Umbilical cord (tissue), 2 donors: ENCODE measurements at places on chromosomes 7 and 10. TPM values are rescaled to one million over a fixed set of nuclear protein-coding genes. Genes with fewer than 3 reads are reported as not detected.

Gene PDE6C
- total RNA-seq: 1.2 TPM

Gene SPDYE2B
- 2.6 TPM for total RNA-seq

Gene GJC3
- total RNA-seq: not detected

Gene CFTR
- 6.3 TPM for total RNA-seq

Gene C7orf57
- 1.2 TPM for total RNA-seq

Gene HOXA7
- 0.72 TPM for total RNA-seq

Gene TMEM270
- total RNA-seq: not detected

Gene ANKRD16
- 6.0 TPM for total RNA-seq

Gene WEE2
- total RNA-seq: 1.9 TPM
